NCI-H1417 (cell line): ENCODE measurements at places on chromosomes 6 and 20.

DNA sequence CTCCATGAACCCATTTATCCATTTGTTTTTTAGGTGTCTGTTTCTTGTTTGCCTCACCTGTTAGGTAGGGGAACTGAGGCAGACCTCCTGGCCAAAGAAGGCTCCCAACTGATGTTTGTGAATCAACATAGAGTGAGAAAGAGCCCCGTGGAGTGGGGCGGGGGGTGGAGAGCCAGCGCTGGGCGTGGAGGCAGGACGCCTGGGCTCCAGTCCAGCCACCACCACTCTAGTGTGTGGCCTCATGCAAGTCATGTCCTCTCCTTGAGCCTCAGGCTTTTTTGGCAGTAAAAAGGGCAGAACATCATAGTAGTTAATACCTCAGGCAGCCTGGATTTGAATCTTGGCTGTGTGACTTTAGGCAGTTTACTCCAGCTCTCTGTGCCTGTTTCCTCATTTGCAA is 42.2 kb upstream of the SCRT2 start:
- no peak for DNase-seq

- no peak for DNase-seq
Measured at GRCh38 chr20:32465092-32465900, 107.2 kb downstream of the ASXL1 start.

DNA sequence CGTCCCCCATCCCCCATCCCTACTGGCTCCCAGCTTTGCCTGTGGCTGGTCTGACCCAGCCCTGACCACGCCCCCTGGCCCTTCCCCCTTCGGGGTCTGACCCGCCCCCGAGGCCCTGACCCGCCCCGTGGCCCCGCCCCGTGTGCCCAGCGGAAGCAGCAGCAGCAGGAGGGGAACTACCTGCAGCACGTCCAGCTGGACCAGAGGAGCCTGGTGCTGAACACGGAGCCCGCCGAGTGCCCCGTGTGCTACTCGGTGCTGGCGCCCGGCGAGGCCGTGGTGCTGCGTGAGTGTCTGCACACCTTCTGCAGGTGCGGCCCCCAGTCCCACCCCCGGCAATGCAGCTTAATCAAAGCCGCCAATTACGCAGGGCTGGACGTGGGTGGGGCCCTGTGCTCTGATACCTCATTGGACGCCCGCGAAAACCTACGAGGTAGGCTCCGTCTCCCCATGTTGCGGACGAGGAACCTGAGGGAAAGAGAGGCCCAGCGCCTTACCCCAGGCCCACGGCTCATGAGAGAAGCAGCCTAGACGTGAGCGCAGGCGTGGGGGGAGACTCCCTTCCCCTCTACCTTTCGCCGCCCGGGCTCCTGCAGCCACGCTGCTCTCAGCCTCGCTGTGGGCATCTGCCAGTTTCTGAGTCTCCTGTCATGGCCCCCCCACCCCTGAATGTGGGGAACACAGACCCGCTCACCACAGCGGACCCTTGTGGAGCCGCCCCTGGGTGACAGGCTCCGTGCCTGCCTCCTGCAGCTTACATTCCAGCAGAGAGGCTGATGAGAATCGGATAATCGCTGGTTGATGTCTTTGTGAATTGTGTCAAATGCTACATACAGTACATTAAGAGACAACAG is 12.8 kb downstream of the RBCK1 start:
- DNase-seq = no peak

- peak; percentile 88 for DNase-seq
Measured at GRCh38 chr6:6676910-6677441, 88.5 kb downstream of the LY86 start.

- no peak for DNase-seq
Measured at GRCh38 chr20:38970302-38970701, 8.2 kb downstream of the DHX35 start.

DNA sequence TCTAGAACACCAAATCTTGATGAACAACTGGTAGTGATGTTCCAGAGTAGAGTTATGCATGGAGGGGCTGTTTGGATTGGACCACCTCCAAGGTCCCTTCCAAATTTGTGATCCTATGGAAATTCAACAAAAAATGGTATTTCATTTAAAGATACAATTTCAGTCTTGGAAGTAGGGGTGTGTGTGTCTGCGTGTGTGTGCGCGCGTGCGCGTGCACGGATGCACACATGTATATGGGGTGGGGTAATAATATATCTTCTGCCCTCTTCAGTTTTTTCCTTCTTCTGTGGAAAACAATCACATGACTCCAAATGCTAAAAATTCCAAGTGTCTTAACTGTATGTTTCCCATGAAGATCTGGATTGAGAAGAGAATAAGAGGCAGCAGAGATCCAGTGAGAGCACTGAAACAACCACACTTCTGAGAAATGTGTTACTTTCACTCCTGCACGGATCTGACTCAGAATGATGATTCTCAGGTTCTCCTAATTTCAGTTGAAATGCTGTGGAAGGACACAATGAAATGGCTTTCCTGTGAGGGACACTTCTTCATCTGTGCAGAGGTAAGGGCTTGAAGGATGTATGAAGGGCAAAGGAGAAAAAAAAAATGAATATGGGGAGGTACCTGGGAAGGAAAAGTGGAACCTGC is 10.6 kb upstream of the IL17F start:
- DNase-seq = no peak

DNA sequence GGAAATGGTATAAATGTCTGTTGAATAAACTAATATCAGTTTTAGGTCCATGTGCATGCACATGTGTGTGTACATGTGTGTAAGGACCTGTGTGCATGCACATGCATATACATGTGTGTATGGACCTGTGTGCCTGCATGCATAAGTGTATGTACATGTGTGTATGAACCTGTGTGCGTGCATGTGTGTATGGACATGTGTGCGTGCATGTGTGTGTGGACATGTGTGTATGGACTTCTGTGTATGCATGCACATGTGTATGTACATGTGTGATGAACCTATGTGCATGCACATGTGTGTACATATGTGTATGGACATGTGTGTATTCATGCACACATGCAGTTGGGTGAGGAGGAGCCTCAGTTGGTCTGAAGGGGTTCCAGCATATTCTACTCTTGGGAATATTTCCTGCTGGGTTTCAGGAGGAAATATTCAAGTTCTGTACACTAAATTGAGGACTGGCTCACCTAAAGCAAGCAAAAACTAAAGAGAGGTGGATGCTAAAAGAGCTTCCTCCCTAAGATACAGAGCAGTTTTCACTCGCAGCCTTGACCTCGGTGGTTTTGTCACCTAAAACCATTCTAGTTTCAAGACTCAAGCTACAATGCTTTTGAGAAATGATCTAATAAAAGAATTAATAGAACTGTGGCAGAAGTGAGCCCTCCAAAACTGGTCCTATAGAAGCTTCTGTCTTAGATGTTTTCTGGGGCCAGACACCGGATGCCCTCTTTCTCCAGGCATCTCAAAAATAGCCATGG is 742.8 kb downstream of the MAFB start:
- DNase-seq = no peak

- no peak for DNase-seq
Measured at GRCh38 chr6:105178110-105178509, 1.7 kb downstream of the POPDC3 start.

DNA sequence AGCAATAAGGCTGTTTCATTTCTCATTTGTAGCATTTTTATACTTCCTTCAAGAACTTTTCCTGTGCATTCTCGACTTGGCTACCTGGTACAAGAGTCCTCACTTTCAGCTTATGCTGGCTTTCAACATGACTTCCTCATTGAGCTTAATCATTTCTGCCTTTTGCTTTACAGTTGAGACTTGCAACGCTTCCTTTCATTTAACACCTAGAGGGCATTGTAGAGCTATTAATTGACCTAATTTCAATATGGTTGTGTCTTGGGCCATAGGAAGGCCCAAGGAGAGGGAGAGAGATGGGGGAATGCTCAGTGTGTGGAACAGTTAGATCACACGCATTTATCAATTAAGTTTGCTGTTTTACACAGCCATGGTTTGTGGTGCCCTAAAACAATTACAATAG is 37.2 kb downstream of the SLC22A2 start:
- no peak for DNase-seq

GRCh38 chr20:62388839-62389600 is 2.1 kb downstream of the RPS21 start:
- no peak for DNase-seq

GRCh38 chr6:900716-901605 is 208.0 kb upstream of the EXOC2 start:
- no peak for DNase-seq

DNA sequence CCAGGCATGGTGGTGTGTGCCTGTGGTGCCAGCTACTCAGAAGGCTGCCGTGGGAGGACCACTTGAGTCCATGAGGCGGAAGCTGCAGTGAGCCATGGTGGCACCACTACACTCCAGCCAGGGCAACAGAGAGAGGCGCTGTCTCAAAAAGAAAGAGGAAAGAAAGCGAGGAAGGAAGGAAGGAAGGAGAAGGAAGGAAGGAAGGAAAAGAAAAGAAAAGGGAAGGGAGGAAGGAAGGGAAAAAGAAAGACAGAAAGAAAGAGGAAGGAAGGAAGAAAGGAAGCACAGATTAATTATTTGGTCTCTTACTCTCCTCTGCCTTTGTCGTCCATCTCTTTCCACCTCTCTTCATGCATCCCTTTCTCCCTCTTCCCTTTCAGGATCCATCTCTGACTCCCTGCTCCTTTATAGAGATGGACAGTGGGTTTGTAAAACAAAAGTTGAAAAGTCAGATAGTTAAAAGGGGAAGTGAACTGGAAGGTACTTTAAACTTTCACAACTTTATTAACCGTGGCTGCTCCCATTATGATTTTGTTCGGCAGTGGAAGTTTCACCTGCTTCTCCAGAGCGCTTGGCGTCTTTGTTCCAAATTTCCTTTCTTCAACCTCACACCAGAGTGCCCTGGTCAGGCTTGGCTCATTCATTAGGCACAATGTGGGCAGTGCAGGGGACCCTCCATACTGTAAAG is 1.5 kb downstream of the HLA-DQA1 start:
- no peak for DNase-seq

- DNase-seq = peak; percentile 18
Measured at GRCh38 chr6:34390531-34391472, 1.7 kb downstream of the NUDT3 start.

GRCh38 chr6:6402006-6402405 is 81.5 kb upstream of the F13A1 start:
- no peak for DNase-seq

DNA sequence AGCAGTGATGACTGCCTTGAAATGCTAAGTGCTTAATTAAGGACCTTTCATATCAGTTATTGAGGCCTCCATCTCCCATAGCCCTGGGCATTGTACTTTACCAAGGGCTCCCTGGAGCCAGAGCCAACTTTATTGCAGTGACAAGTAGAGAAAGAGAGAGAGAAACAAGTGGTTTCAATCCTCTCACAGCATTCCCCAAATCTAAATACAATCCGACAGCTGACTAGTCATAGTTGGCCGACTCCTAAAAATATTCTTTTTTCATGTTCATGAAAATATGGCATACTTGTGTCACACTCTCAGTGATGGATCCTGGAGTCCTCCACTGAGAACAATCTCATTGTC is 127.0 kb upstream of the TFAP2D start:
- DNase-seq = no peak
